AG20443 (cell line): ENCODE measurements at places on chromosomes 4 and X.

- no peak for DNase-seq
These were observed 108.4 kb upstream of the DIPK2B start for GRCh38 chrX:45309096-45309495.

DNA sequence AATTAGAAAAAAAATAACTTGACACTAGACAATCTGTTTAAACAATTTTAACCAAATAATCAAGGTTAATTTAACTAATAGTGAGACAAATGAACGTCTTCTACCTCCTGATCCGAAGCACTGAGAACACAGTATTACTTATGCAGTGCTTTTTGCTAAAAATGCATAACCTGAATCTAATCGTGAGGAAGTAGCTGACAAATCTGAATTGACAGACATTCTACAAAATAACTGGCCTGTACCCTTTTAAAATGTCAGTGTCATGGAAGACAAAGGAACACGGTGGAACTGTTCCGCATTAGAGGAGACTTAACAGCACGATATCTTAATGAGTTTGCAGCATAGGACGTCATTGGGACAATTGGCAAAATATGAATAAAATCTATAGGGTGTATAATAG is 631.2 kb upstream of the ZFP42 start:
- DNase-seq = no peak

- DNase-seq = no peak
These were observed 1.9 kb downstream of the SLC9A7 start for GRCh38 chrX:46757052-46757451.

DNA sequence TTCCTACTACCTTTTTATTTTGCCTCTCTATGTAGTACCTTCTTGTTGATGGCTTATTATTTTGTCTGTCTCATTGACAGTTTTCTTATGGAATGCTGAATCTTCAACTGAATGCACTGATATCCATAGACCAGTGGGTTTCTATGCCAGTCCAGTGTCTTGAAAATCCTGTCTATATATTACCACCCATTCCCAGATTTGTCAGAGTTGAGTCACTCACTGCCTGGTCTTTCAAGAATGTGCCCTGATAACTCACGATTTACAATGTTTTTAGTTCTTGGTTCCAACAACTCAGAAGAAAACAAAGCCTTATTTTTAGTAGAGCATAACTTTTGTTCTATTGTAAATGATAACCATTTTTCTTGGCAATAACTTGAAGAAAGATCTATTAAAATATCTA is 606.0 kb upstream of the PITX2 start:
- peak; percentile 12 for DNase-seq

DNA sequence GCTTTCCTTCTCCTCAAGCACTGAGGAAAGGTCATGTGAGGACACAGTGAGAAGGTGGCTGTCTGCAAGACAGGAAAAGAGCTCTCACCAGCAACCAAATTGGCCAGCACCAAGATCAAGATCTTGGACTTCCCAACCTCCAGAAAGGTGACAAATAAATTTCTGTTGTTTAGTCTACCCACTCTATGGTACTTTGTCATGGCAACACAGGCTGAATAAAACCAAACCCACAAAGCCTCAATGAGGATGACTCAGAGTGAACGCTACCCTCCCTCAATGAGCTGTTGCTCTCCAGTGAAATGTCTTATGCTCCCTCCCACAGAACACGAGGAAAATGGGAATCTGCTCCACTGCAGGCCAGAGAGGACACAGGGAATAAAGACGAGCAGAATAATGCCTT is 244.1 kb downstream of the RAB28 start:
- peak; percentile 15 for DNase-seq

DNA sequence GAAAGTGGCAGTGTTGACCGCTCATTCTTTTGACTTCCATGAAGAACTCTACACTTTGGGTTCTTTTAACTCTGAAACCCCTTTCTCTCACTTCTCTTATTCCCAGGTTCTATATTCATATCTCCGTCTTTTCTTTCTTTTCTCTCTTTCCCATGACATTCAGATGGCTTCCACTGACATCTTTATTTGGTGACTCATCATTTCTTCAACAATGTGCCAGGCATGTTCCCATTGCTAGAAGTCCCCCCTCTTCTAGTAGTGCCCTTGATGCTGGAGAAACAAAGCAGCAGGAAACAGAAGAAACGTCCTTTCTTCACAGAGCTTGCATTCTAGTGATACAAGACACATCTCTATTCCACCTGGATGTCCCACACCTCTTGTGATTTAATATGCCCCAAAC is 33.3 kb downstream of the PKD2 start:
- DNase-seq = no peak
